ENCODE measurements at places on chromosomes 2 and 18. TPM values are rescaled to one million over a fixed set of nuclear protein-coding genes. Genes with fewer than 3 reads are reported as not detected.
A peak's percentile ranks its signal among the peaks of the same experiment; 100 is the strongest.

Gene C2orf81
- total RNA-seq: 0.62 TPM

DNA sequence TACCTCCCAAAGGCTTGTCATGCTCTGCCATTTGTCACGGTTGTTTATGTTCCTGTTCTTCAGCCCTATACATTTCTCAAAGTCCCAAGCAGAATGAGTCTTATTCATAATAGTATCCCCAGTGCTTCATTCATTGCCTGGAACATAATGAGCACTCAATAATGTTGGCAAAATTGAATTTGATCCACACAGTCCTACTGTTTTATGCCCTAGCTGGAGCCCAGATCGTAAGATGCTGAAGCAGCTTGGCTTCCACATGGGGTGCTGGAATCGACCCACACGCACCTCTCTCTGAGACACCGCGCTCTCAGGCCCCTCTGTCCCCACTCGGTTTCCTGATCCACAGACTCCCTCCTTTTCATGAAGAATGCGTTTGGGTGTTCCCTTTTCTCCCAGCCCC is 245.5 kb downstream of the MYT1L start:
- no peak for DNase-seq

DNA sequence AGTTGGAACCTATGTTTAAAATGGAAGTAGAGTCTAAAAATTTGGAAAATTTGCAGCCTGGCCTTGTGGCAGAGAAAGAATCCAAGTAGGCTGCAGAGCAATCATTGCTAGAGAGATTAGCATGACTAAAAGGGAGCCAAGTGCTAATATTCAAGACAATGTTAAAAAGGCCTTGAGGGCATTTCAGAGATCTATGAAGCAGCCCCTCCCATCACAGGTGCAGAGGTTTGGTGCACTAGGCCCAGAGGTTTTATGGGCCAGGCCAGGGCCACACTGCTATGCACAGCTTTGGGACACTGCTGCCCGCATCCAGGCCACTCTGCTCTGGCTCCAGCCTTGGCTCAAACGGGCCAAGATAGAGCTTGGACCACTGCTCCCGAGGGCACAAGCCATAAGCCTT is 6.7 kb upstream of the IL1A start:
- DNase-seq: no peak

DNA sequence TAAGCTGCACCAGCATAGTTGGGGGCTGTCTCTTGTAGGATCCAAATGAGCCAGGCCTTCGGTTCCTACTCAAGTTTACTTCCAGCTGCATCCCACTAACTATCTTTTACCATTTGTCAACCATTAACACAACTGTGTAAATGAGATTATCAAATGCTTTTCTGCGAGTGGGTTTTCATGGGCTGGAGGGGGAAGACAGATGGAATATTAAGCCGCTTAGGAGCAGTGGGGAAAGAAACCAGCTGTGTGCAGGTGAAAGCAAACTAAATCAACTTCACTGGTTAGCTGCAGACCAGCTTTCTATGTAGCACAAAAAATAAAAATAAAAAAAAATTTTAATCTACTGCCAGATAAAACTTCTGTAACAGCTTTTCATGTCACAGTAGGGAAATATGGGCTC is 307.3 kb upstream of the FBXO11 start:
- DNase-seq: no peak

DNA sequence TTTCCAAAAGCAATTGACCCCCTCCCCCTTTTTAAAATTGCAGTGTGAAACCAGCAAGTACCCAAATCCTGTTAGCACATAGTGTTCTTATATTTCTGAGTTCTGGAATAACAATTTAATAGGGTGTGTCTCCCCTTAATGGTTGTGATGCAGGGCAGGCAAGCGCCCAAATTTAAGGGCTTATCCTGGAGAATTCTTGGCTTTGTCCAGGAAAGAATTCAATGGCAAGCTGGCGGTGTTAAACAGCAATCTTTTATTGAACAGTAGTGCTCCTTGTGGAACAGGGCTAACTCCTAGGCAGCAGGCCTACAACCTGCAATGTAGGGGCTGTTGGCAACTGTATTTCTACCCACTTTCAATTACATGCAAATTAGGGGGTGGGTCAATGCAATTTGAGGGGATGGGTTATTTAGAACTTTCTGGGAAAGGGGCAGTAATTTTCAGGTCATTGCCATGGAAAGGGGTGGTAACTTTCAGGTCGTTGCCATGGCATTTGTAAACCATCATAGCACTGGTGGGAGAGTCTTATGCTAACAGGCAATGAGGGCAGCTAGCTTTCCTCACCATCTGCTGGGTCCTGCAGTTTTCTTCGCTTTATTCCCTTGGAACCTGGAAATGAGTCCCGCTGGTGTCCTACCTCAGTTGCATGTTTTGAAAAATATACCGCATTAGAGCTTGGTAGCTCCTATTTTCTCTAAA is 149.0 kb upstream of the KCTD1 start:
- no peak for DNase-seq

GRCh38 chr2:241157841-241158545 is 7.7 kb downstream of the PPP1R7 start:
- DNase-seq: no peak

GRCh38 chr2:205699515-205700289 is 17.4 kb downstream of the NRP2 start:
- DNase-seq: no peak

DNA sequence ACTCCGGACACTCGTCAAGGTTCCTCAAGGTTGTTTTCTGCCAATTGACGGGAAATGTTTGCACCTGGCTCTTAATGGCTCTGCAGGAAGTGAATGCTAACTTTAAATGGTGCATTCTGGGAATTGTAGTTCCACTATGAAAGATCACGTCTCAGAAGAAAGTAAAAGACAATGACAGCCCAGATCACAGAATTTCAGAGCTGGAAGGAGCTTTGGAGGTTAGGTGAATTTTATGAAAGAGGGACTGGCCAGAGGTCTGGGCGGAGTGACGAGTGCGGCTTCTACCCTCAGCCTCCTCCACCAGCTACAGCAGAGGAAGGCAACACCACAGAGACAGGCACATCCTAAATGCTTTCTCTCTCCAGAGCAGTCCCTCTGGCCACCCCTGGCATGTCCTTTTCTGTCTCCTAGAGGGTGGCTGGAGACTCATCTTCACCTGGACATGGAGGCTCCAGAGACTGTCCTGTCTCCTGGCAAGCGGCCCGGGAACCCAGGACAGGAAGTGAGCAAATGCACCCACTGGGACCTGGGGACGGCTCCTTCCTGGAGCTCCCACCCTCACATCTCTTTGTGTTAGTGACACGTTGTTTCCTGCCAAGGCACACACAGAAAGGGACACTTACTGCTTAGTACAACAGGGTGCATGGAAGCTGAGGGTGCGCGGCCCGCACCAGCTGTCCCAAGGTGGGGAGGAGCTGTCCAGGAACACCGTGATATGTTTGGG is 19.4 kb downstream of the THAP4 start:
- peak; percentile 72 for DNase-seq

- no peak for DNase-seq
Measured at GRCh38 chr2:9744256-9745004, 98.8 kb upstream of the TAF1B start.

- no peak for DNase-seq
Measured at GRCh38 chr18:46474487-46475389, 182.3 kb downstream of the LOXHD1 start.

Measured in Right ventricle myocardium superior (tissue), 1 donor.